Left kidney (tissue), 8 donors: ENCODE measurements at places on chromosomes 2 and 18. TPM values are rescaled to one million over a fixed set of nuclear protein-coding genes. Genes with fewer than 3 reads are reported as not detected.

DNA sequence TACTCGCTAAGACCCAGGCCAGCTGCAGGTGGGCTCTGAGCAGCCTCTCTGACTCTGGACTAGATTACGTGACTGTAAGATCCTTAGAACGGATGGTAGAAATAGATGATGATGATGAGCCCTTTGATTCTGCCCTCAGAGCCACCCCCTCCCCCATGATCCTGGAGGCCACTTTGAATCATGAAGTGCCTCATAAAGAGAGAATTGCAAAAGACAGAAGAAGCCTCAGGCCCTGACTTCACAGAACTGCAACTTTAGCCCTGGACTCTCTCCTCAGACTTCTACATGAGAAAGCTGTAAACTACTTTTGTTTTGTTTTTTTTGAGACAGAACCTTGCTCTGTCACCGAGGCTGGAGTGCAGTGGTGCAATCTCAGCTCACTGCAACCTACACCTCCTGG, 15.4 kb upstream of the TET3 start:
- no peak for DNase-seq

- no peak for DNase-seq
Measured at GRCh38 chr18:75526038-75526437, 98.5 kb upstream of the SMIM21 start.

DNA sequence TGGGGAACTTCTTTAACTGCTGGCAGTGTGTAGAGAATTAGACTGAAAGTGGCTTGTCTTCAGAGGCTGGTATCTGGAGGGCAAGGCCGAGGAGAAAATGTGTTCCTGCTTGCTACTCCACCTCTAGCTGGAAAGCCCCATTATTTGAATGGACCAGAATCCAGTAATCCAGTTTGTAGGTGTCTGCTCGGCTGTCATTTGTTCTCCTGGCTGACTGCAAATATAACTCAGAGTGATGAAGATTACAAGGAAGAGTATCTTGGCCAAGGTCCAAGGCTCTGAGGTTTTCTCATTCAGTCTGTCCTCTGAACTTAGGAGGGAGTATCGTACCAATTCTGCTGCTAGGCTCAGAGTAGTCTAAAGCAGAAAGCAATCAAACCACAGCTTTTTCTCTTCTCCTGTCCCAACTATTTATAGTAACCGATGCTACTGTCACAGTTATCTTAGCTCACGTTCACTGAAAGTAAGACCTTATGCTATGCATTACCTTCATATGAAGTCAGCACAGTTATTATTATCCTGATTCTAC, 228.6 kb downstream of the SETBP1 start:
- DNase-seq = no peak

- no peak for DNase-seq
Measured at GRCh38 chr18:59715966-59716369, 18.7 kb upstream of the CCBE1 start.

- no peak for DNase-seq
Measured at GRCh38 chr2:239164335-239164871, 236.4 kb downstream of the HDAC4 start.

- no peak for DNase-seq
Measured at GRCh38 chr2:121696410-121696930, 40.2 kb downstream of the NIFK start.

- DNase-seq = no peak
Measured at GRCh38 chr2:110955556-110955955, 165.2 kb upstream of the BCL2L11 start.

- no peak for DNase-seq
Measured at GRCh38 chr2:220044383-220044782, 417.0 kb downstream of the SLC4A3 start.

- no peak for DNase-seq
Measured at GRCh38 chr18:22465859-22466457, 48.2 kb upstream of the CTAGE1 start.

- no peak for DNase-seq
Measured at GRCh38 chr2:168138901-168139300, 108.5 kb downstream of the STK39 start.

DNA sequence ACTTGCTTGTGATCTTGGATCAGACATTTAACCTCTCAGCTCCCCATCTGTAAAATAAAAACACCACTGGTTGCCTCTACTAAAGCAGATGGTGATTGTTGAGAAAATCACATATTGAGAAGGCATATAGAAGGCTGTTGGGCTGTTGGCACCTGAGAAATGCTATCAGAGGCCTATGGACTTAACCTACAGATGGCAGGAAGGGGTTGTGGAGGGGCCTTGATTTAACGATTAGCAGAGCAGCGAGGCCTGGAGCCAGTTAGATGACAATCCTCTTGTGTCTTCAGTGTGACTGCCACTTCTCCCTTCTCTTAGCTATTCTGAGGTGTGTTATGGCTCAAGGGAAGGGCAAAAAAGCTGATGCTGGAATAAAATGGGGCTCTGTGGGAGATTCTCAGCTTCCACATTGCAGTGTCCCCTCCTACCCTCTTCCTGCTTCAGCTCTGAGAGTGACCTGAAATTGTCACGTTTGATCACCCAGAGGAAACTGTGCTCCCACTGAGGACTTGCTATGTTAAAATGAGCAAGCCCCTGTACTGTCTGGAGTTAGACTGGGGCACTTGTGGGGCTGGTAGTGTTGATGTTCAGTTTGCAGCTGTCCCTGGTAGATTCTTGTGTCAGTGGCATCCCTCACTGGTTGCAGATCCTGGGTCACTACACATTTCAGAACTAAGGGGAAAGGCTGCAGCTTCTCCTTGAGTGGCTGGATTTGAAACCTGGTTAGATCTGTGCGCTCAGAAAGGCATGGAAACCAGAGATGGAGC, 31.5 kb downstream of the CXCR4 start:
- DNase-seq = no peak

DNA sequence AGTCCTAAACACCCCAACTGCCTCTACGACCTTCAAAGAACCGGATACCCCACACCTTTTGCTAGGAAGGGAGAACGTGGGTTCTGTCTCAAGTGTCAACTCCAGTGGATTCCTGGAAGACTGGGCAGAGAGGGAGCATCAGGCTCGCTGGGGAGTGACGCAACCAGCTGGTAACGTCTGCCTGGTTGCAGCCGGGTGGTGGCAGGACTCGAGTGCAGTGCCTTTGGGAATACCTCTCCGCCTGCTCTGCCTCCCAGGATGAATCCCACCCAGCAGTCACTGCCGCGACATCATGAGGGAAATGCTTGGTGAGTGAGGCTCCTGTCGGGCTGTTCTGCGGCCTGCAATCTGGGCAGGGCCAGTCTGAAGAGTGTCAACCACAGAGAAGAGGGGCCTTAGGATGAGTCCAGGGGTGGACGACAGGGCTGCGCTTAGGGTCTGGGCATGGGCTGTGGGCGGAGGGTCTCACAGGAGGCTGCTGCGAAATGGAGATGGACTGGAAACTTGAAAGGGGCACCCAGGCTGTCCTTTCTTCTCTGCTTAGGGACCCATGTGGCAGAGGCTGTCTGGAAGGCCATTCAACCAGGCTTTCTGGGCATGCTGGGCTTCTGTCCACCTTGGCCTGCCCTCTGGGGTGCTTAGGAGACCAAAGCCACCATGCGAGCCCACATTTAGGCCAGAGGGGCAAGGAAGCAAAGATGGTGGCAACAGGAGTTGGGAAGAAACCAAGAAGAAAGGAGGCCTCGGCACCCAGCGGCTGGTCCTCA, 12.9 kb downstream of the GPR17 start:
- DNase-seq = no peak

- DNase-seq = no peak
Measured at GRCh38 chr2:20067992-20068584, 16.7 kb upstream of the LAPTM4A start.

DNA sequence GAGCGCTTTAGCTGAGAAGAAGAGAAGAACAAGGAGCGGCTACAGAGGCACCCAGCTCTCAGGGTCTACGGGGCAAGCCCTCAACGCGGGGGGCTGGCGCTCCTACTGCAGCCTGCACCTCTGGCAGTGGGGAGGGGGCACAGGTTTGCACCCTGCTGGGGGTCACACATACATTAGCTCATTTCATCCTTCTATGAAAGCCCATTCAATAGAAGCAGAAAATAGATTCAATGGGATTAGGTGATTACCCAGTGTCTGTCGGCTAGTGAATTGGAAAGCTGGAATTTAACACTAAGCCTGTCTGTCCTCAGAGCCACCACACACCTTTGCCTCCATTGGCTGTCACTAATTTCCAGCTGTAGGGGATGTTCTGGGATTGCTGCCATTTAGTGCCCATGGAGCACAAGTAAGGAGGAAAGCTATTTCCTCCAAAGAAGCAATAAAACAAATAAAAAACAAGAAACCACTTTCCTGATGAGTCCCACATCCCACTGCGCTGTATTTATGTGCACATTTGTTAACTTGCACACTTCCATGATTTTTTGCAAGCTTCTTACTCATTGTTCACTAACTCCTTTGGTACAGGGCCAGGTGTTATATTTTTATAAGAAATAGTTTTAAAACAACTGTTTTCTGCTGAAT, 319.6 kb upstream of the REV1 start:
- DNase-seq = no peak

DNA sequence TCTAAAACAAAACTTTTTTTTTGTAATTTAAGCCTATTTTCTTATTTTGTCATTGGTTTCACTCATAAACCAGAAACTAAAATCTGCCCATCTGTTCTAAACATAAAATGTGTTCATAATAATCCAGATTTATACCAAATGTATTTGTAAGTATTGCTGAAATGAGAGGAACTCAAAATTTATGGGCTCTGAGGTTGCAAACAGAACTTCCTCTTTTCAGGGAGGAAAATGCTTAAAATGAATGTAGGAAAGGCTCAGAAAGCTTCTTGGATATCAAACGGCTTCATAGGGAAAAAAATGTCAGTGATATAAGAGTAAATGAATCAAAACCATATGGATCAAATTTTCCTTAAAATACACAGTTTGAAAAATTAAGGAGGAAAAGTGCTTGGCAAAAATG, 83.9 kb downstream of the PAX3 start:
- DNase-seq = no peak

GRCh38 chr2:237260039-237260620, 153.8 kb downstream of the COL6A3 start:
- no peak for DNase-seq

DNA sequence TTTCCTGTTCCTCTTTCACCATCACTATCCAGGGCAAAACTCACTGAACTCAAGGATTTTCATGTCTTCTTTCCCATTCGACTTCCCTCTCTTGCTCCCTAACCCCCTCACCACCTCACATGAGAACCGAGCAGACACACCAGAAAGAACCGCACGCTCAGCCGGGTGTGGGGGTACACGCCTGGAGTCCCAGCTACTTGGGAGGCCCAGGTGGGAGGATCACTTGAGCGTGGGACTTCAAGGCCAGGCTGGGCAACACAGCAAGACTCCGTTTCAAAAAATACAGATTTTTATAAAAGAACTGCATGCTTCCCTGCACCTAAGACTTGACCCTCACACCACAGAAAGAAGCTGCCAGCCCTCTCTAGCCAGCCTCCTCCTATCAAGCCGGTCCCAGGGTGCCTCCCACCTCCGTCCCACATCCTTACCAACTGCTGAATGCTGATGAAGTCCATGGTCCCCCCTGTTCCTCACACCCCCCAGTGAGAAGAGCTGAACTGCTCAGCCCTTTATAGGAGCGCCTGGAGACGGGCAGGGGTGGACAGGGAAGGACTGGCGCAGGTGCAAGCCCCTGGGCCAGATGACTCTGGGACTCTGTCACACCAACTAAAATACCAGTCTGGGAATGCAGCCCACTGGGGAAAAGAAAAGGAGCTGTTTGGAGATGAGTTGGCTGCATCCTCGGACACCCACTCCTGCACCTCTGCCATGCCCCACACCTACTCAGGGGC, at the start of gene ANKRD23:
ANKRD23 (minus strand) TSS at position 484 of the 731 bp plus-strand sequence; CDS start at position 455, 29 bp downstream.
- no peak for DNase-seq

- no peak for DNase-seq
Measured at GRCh38 chr2:8506746-8507145, 175.1 kb upstream of the ID2 start.

DNA sequence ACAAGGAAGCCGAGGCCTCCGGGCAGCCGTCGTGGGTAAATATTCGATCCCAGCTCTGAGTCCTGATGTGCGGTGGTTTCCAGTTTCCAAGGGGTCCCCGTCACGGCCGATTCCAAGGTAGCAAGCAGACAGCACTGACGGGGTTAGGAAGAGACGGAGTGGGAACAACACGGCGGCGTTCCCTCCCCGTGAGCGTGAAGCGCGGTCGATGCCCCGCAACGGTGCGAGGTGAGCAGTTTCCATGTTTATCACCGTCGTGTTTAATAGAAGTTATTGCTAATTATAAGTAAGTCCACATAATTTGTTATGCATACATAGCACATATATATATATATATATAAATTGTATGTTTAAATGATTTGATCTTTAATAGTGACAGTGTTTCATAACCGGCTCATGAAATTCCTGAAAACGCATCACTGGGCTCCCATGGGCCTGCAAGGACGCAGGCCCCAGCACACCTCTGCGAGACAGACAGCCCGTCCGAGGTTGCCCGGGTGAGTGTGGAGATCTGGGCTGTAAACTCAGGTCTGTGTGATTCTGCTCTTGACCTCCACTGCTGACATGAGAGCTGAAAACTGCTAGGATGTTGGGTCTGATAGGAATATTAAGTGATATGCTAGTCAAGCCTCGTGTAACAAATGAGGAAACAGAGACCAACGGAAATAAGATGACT, 243.5 kb upstream of the SALL3 start:
- DNase-seq = no peak

DNA sequence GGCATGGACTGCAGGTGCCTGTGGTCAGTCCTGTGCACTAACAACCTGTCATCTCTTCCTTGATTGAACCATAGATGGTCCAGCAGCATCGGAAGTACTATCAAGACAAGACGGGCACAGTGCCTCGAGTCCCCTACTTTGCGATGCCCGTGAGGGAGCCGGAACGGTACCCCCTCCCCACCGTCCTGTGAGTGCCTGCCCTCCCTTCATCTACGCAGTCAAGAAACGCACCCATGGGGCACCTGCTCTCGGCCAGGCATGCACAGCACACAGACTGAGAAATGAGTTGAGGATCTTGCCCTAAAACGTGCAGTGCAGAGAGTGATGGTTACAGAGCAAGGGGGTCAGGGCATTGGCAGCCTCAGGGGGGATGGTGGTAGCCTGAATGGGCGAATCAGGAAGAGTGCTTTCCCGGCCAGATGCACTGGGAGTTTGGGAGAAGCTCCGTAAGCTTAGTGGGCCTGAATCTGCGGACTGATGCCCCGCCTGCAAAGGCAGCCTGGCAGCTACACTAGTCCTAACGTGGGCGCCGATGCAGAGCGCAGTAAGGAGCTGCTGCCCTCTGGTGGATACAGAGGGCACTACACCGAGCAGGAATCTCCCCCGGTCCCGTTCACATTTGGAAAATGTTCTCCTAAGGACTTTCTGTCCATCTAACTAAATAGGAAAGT, 63.6 kb downstream of the CIB4 start:
- no peak for DNase-seq

LYG1 gene
- 4.2 TPM for polyA plus RNA-seq

TRIM54 gene
- polyA plus RNA-seq = 6.7 TPM

THADA gene
- polyA plus RNA-seq = 41.7 TPM

PTPRN gene
- polyA plus RNA-seq = 0.27 TPM

ERFE gene
- 7.2 TPM for polyA plus RNA-seq

DNAH6 gene
- polyA plus RNA-seq = 3.6 TPM

EPC2 gene
- 56.7 TPM for polyA plus RNA-seq

EGR4 gene
- polyA plus RNA-seq = not detected
